ENCODE measurements at places on chromosomes 7 and 10.
A peak's percentile ranks its signal among the peaks of the same experiment; 100 is the strongest.

GRCh38 chr10:132115732-132116131 is 50.0 kb downstream of the JAKMIP3 start:
- DNase-seq = no peak

DNA sequence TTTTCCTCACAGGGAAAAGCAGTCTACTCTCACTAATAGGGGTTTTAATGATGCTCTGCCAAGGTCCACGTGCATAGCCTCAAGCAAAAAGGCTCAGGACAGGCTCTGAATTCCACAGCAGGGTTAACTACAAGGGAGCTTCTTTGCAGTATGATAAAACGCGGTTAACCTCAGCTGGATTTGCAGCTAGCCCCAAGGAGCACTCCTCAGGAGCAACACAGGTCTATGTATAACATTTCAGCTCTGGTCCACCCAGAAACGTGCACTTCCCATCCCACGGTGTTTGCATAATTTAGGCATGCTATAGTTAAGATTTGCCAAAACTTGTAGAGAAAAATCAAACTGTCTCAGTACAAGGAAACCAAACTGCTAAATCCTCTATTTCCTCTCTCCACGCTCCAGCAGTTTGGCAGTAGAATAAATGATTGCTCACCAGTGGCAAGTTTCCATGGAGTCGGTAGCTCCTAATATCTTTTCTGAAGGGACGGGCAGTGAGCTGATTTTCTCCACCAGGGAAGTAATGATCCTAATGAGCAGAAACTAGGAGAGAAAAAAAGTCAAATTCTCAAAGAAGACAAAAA is 13.1 kb upstream of the ASB4 start:
- DNase-seq = peak; percentile 84

GRCh38 chr10:62166331-62167131 is 102.1 kb downstream of the RTKN2 start:
- no peak for DNase-seq

DNA sequence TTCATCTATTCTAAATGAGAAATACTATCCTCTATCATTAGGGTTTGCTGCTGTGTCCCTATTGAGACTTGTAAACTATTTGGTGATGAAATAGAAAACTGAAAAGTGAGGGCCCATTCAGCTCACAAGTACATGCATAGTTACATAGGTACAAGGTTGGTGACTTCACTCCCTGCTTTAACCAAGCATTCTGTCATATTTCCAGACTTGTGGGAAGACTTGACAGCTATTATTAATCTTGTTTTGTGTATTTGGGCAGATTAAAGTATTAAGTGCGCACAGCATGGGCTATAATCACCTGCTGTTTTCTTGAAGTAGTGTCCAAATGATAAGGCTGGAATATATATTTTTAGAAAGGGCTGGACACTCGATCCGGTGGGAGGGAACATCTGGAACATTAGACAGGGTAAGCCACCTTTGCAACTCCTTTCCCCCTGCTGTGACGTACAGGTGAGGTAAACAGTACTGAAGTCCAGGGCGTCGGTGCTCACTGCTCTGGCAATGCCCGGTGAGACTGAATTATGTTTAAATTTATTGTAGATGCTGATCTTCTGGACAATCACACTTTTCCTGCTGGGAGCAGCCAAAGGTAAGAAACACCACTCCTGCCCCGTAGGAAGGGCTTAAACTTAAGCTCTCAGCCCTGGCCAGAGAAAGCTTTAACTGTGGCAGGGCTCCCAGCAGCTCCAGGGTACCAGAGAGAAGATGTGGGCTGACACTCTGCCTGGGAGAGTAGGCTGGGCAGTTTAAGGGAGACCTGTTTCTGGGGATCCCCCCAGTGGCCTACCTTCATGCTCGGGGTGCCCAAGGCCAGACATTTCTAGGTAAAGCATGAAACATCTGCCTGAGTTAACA is at the start of gene PNLIPRP1:
TSS of gene PNLIPRP1 (plus strand) at position 370 of the 855 bp plus-strand sequence. CDS start at position 541, 171 bp downstream.
- DNase-seq = no peak

GRCh38 chr7:155234950-155235789 is 62.5 kb upstream of the INSIG1 start:
- DNase-seq = no peak

DNA sequence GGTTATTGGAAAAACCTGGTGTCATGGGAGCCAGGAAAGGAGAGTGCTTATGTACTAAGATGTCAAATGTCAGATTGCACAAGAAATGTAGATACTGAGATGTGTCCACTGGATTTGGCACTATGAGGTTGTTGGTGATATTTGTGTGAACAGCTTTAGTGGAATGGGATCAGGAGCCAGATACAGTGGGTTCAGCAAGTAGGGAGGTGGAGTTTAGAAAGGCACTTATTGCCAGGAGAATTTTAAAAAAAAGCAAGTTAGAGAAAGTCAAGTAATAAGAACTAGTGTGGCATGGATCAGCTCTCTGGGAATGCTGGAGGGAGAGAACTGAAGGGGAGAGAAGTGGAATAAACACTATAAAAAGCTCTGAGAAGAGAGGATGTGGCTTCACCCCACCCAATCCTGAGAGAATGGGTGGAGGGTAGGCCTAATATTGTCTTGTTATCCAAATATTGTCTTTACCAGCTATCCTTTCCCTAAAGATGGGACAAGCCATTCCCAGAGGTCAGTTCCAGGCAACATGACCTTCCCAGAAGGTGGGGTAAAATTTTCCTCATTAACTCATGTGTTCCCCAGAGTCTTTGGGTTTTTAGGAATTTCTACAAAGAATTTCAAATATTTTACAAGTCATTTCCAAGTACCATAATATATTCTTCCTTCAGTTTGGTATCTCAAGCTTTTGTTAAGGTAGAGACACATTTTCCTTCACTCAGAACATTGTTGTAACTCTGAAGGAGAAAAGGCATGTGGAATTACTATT is 42.3 kb downstream of the ENTPD1 start:
- no peak for DNase-seq

GRCh38 chr7:1810961-1811849 is 141.1 kb downstream of the ELFN1 start:
- no peak for DNase-seq

GRCh38 chr7:15558756-15559155 is 3.1 kb downstream of the AGMO start:
- DNase-seq = no peak

DNA sequence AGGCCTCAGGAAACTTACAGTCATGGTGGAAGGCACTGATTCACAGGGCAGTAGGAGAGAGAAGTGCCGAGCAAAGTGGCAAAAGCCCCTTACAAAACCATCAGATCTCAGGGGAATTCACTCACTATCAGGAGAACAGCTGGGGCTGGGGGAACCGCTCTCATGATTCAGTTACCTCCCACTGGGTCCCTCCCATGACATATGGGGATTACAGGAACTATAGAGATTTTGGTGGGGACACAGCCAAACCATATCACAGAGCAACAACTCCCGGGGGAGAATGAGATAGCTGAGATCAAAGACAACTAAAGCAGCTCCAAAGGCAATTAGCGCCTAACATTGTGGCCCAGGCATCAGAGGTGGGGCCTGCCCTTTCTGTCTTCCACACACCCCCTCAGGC is 85.4 kb upstream of the VOPP1 start:
- DNase-seq = no peak

- DNase-seq = peak; percentile 58
These were observed 1.3 kb upstream of the TNRC18 start for GRCh38 chr7:5424749-5425506.

- no peak for DNase-seq
These were observed 568 bp upstream of the MEOX2 start for GRCh38 chr7:15686957-15687545.

- no peak for DNase-seq
These were observed 572.4 kb upstream of the LRRTM3 start for GRCh38 chr10:66353422-66353821.

DNA sequence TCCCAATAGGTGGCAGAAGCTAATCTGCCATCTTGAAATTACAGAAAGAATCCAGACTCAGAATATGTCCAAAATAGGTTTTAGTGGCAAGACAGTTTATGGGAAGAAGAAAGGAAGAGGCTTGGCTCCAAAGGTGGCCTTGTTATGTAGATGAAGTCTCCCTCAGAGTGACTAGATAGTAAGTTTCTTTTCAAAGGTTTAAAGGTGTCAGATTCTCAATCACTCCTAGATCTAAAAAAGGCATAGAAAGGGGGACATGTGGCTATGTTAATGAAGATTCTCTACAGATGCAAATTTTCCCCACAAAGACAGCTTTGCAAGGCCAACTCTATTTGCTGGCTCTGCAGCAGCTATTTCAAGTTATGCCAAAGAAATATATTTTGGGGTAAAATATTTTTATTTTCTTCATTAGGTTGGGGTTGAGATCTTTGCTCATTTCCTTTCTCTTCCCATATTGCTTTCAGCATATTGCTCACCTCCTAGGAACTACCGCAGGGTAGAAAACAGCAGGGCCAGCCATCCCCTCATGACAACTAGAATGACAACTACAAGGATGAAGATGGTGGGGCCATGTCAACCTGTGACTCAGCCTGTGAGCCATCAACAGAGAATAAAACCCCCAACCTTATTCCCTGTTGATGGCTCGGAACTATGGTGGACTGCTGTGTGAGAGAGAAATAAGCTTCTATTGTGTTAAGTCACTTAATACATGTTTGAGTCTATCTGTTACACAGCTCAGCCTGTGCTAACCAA is 274.0 kb upstream of the GALNT17 start:
- no peak for DNase-seq

DNA sequence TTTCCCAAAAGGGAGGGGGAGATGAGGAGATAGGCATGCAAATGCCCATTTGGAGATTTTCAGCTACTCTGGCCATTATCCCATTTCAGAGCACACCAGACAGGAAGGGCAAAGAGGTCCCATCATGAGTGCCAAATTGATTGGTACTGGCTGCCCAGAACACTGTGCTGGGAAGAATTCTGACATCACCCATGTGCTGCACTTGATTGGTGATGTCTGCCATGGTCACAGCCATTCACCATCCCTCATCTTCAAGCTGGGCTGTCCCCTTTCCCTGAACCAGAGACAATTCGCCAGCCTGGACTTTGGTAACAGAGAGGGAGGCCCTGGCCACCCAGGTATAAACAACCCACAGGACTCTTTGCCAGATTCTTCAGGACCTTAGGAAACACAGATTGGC is 23.2 kb upstream of the RADIL start:
- no peak for DNase-seq

DNA sequence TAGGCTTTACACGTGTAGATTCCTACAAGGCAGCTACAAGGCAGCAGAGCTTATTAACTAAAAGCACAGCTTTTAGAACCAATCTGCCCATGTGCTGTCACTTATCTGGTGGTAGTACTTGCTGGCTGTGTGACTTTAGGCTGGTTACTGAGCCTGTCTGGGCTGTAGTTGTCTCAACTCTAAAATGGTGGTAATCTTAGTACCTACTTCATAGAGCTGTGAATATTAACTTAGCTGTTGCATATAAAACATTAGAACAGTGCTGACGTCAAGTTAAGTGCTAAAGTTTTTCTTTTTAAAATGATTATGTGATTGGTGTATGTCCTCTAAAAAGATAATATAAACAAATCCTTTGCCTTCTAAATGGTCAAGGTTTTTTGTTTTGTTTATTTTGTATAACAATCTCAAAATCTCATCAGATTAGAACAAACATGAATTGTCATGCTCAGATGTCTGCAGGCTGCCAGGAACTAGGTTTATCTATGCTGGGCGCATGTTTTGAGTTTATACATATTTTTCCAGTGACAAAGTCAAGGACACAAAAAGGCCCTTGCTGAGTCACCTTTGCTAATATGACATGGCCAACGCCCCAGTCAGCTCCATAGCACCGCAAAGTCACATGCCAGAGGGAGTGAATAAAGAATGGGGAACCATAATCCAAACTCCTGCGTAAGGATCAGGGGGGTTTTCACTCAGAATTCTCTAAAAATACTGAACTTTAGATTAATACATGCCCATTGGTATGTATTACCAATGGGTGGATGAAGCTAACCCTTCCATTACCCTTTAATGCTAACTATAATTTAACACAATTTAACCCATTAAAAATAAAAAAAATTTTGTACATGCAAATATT is 39.8 kb upstream of the ARL4A start:
- DNase-seq = no peak

GRCh38 chr7:101743241-101743994 is 74.0 kb upstream of the CUX1 start:
- DNase-seq = peak; percentile 33

DNA sequence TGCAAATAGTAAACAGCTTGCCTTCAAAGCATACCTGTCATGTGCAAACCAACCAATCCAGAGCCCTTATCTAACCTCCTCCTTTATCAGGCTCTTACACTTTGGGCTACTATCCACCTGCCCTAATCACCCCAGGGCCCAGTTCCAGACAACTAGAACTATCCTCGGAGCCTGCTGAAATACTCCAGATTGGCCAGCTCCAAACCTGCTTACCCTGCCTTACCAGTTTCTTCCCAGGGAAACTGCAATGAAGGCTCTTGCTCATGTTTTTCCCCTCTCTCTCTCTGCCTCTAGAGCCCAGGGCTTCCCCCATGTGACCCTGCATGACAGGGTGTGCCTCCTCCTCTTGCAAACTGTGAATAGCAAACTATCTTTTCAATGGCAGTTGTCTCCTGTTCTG is 81.4 kb upstream of the CAPZA2 start:
- DNase-seq = no peak

DNA sequence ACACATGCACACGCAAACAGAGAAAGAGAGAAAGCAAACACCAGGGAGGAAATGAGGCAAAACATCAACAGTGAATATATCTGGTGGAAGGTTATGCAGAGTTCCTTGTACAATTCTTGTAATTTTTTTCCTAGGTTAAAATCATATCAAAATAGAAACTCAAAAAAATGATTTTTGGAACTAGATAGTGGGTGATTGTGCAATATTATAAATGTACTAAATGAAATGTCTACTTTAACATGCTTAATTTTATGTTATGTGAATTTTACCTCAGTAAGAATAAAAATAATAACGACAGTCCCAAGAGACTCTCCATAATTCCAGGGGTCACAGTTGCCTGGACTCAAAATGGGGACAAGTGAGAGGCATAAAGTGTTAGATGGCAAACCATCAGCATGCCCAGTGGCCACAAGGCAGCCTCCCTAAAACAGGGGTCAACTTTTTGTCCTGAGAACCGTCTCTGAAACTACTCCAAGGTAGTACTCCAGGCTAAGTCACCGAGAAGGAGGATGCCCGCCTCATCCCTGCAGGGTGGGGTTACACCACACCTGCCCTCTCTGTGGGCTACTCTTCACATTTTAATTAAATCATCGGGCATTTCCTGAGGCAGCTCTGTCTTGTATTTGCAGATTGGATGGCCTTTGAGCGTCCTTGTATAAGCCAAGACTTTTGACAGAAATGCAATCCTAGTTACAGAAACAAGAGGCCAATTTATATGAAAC is 267.7 kb downstream of the ELMO1 start:
- no peak for DNase-seq

- DNase-seq = no peak
These were observed 65.2 kb downstream of the FAM185A start for GRCh38 chr7:102814025-102814471.

GRCh38 chr10:86678999-86679792 is 10.9 kb downstream of the LDB3 start:
- DNase-seq = no peak

- no peak for DNase-seq
These were observed 219.2 kb downstream of the SDK1 start for GRCh38 chr7:3520206-3520605.

- DNase-seq = no peak
These were observed 29.6 kb downstream of the SLC16A12 start for GRCh38 chr10:89505640-89506275.

Data from NCI-H526 treated with DMSO at 0.1 percent for 48 hours (cell line).